Right forelimb (tissue), 1 donor: ENCODE measurements at places on chromosomes 13 and 19.

DNA sequence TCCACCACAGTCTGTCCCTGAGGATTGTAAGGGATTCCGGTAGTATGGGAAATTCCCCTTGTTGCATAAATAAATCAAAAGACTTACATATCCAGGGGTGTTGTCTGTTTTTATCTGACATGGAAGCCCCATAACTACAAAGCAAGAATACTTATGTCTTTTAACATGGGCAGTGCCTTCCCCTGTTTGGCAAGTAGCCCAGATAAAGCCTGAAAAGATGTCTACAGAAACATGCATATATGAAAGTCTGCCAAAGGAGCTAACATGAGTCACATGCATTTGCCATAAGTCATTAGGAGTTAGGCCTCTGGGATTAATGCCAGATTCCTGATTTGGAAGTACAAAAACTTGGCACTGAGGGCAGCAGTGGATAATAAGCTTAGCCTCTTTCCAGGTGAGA, 62.1 kb downstream of the ZNF737 start:
- no peak for DNase-seq

- DNase-seq, result no peak
These were observed 187.3 kb downstream of the NDFIP2 start for GRCh38 chr13:79668201-79668752.

DNA sequence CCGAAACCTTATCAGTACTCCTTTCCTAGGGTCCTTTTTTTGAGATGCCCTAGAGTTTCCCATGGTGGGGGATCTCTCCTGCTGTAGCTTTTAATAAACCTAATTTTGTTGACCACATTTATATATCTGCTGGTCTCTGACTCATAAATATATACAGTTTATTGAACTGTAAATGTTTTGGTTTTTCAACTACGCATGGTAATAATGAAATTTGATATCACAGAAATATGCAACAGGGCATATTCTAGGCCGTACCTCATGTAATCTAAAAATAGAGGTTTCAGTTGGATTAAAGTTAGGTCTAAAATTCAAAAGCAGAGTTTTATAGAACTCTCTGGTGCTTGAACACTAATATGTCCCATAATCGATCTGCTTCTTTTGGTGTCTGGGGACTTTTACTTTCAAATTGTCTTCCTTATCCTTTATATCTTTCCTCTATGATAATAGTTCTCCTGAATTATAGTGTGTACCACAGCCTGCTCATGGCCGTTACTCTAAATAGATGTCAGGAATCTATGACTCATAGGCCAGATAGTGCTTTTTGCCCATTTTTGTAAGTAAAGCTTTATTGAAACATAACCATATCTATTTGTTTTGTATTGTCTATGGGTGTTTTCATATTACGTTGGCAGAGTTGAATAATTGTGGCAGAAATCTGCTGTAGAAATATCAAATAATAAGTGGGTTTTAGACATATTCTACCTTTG, 324.8 kb upstream of the PCDH9 start:
- no peak for DNase-seq

DNA sequence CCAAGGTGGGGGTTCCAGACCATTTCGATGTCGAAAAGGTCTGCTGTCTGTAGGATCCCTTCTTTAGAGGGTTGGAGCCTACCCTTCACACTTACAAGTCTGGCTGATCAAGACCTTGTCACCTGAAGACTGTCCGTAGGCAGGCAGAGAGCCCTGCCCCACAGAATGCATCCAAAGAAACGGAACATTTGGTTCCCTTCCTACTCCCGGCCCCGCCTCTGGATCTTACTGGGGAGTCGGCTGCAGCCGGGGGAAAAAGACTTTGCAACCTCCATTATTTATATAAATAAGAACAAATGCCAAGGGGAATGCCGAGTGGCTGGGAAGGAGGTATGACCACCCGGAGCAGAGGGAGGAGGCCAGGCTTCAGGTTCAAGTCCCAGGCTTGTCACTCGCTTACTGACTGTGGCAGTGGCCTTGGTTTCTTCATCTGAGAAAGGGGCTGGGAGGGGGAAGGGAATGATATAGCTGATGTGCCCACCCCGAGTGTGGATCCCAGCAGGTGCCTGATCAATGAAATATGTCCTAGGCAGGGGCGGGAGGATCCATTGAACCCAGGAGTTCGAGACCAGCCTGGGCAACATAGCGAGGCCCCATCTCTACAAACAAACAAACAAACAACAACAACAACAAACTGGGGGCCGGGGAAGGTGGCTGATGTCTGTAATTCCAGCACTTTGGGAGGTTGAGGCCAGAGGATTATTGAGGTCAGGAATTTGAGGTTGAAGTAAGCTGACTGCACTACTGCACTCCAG, 48.7 kb downstream of the RFX2 start:
- DNase-seq, result no peak
